ENCODE measurements at places on chromosomes 2 and 18.

DNA sequence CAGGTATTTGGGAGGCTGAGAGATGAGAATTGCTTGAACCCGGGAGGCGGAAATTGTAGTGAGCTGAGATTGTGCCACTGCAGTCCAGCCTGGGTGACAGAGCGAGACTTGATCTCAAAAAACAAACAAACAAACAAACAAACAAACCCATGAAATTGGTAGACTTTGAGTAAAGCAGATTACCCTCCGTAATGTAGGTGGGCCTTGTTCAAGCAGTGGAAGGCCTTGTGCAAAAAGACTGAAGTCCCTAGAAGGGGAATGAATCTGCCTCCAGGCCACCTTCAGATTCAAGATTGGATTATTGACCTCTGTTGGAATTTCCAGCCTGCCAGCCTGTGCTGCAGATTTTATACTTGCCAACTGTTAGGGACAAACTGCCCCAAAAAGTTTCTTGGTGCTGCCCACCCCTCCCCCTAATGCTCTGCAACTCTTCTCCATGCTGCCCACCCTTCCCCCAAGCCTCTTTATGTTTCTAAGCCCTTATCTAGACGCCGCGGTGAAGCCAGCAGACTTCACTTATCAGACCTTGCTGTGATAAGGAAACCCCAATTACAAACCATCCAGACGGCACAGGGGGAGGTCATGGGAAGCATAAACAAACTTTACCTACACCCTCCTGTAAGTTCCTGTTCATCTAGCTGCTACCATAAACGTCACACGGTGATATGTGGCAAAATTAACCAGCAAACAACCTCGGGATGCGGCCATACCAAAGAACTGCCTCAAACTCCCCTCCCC is 17.0 kb downstream of the CYP27A1 start:
- DNase-seq, result no peak

- no peak for DNase-seq
Observed at GRCh38 chr18:51054764-51055163, 24.8 kb downstream of the SMAD4 start.

DNA sequence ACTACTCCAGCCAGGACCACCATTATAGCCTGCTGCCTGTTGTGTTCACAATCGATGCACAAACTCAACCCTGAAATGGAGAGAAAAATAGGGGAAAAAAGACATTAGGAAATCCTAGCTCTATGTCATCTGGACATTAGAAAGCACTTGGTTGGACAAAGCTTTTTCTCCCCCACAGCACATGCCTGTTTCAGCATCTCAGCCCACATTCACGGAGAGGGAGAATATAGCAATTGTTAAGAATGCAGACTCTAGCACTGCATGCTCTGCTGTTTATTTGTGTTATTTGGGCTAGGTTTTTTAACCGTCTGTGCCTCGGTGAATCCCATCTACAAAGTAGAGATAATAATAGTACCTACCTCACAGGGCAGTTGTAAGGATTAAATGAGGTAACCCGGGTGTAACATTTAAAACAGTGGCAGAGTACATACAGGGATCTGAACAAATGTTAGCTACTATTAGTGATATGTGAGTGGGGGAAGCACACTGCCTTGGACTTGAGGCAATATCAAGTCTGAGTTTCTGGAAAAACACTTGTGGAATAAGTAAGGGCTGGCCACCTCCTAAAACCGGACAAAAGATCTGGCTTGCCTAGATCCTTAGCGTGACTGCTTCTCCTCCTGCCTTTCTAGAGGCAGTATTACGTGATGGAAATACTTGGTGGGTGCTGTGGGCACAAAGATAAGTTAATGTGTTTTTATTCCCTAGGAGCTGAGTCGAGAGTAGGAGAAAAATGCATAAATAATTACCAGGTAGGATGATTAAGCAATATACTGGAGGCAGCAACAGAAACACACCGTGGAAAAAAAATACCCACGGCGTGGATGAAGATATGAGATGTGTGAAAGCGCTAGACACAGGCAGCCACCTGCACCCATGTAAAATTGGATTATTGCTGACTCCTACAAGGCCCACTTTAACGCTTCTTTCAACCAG is 1.0 kb upstream of the PPP1CB start:
- no peak for DNase-seq

GRCh38 chr18:23825978-23826405 is 136.7 kb downstream of the LAMA3 start:
- DNase-seq, result no peak

DNA sequence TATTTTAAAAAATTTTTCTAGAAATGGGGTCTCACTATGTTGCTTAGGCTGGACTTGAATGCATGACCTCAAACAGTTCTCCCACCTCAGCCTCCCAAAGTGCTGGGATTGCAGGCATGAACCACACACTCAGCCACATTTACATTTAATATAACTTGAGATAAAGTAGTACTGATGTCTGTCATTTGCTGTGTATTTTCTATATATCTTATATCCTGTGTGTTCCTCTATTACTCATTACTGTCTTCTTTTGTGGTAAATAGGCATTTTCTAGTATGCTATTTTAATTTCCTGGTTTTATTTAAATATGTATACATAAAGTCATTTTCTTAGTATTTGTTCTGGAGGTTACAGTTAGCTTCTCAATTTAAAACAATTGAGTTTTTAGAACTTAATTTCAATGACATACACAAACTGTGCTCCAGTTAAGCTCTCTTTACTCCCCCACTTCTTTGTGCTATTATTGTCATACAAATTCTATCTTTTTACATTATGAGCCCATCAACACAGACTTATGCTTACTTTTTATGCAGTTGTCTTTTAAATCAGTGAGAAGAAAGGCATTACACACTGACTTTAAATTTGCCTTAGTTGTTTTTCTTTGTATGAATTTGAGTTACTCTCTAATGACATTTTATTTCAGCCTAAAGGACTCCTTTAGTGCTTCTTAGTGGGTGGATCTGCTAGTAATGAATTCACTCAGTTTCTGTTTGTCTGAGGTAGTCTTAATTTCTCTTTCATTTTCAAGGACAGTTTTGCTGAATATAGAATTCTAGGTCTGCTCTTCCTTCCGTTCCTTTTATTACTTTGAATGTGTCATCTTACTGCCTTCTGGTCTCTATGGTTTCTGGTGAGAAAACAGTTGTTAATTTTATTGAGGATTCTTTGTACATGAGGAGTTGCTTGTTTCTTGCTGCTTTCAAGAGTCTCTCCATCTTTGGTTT is 6.2 kb upstream of the INPP4A start:
- no peak for DNase-seq

GRCh38 chr2:48754874-48755273 is 650 bp downstream of the LHCGR start:
- DNase-seq, result no peak

- DNase-seq, result no peak
Observed at GRCh38 chr18:22069916-22070315, 99.5 kb upstream of the GATA6 start.

GRCh38 chr18:58785171-58785805 is 79.4 kb upstream of the ZNF532 start:
- DNase-seq, result no peak

GRCh38 chr2:99569386-99569785 is 79.6 kb upstream of the REV1 start:
- no peak for DNase-seq

DNA sequence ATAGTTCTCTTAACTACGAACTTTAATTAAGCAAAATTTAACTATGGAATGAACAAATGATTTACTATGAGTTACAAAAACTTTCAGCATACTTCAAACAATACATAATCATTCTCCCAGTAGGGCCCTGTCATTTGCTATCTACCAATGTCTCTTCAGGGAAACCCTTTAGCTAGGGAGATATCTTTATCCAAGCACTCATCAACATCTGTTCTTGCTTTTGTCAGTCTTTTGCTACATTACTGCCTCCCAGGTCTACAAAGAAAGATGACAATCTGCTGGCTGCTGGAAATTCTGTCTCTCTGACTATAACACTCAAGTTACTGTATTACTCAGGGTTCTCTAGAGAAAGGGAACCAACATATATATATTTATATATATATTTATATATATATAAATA is 1626.3 kb upstream of the CELF4 start:
- DNase-seq, result no peak

GRCh38 chr2:85924522-85924921 is 35.7 kb upstream of the ST3GAL5 start:
- no peak for DNase-seq

- no peak for DNase-seq
Observed at GRCh38 chr2:121211689-121212151, 73.3 kb downstream of the TFCP2L1 start.

DNA sequence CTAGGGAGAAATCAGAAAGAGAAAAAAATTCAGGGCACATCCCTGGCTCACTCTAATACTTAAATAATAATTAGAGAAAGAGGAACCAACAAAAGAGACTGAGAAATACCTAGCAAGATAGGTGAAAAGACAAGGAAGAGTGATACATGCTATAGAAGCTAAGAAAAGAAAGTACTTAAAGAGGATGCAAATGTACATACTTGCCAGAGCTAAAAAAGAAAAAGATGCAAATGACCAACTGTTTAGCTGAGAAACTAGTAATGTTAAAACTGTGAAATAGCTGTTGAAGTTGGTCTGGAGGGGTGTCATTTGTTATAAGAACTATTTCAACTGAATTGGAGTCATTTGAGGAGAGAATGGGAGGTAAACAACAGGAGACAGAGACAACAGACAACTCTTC is 412.2 kb downstream of the SPAG16 start:
- no peak for DNase-seq

- no peak for DNase-seq
Observed at GRCh38 chr2:33512112-33512511, 35.7 kb downstream of the RASGRP3 start.

- DNase-seq, result peak; percentile 10
Observed at GRCh38 chr18:32049393-32050171, 31.0 kb downstream of the RNF125 start.

DNA sequence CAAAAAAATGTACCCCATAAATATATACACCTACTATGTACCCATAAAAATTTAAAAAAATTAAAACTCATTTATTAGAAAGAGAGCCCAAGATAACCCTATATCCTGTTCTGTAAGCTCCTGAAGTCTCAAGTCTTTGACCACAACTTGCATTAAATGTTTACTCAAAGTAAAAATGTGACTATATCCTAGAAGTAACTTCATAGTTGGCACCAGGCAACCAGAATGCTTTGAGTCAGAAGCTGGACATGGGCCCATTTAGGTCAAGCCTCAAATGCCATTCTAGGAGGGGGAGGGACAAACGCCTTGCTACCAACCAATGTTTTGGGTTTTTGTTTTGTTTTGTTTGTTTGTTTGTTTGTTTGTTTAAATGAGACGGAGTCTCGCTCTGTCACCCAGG is 9.3 kb upstream of the TBC1D8 start:
- DNase-seq, result no peak

GRCh38 chr2:165699946-165700345 is 94.1 kb downstream of the GALNT3 start:
- DNase-seq, result no peak

- no peak for DNase-seq
Observed at GRCh38 chr2:2586068-2586776, 255.1 kb upstream of the MYT1L start.

DNA sequence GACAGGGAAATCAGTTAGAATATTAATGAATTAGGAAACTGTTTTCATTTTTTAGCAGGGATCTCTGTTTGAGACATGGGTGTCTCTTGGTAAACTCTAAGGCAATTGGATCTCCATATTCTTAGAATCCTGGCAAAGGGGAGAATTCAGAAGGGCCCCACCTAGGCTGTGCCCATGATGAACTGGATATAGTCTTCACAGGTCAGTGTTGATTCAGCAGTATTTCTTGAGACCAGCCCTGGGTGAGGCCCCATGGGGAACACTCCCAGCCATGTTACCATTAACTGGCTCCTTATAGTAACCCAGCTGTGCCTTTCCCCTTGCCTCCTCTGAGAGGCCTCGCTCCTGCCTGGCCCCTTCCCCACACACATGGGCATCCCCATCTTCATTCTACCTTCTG is 76.7 kb downstream of the TCF7L1 start:
- DNase-seq, result no peak
